ENCODE measurements at places on chromosomes 4 and X. TPM values are rescaled to one million over a fixed set of nuclear protein-coding genes. Genes with fewer than 3 reads are reported as not detected.

DNA sequence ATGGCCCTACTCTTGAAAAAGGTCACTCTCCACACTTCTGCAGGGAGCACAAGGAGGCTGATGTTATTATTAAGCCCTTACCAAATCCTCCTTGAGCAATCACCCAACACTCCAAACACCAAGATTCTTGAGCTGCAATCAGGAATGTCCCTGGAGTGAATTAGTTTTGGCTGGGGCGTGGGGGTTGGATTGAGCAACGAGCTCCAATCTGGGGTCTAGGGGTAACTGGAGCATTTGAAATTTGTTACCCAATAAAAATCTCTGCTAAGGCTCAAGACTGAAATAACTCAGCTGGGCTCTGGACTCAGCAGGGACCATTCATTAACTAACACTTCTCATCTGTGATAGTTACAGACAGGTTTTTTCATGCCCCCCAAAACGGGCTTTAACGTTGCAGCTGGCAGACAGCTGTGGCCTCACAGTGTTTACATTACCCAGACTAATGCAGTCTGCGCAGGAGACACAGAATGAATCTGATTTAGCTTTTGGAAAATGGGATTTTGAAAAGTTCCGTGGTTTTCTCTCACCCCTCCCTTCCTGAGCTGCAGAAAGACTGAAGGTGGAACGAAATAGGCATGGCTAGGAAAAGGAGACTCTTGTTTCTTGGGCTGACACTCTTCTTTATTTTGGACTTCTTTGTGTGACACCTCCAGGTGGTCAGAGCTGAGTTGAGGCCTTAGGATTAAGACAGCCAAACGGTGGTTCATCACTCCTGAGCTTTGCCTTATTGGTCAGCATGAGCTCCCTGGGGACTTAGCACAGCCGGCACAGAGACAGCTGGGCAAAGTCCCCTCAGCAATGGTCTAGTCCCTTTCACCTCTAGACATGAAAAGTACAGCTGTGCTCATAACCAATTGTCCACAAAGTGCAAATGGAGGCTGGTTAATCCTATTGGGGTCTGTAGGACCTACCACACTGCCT, 26.6 kb downstream of the PLAC1 start:
- no peak overlapping the region for H3K4me3 ChIP-seq
- no peaks in the 10 kb centered on the region for H3K27me3 ChIP-seq
- no peaks in the 10 kb centered on the region for H3K36me3 ChIP-seq
- no peak overlapping the region for H3K27ac ChIP-seq
- no peaks in the 10 kb centered on the region for H3K4me1 ChIP-seq
- DNase-seq = no peak

- DNase-seq = peak; percentile 78
- peaks cover 15% of the 10 kb centered on the region for H3K4me1 ChIP-seq
- H3K4me3 ChIP-seq = no peak overlapping the region
- H3K27me3 ChIP-seq = no peaks in the 10 kb centered on the region
- no peak overlapping the region for H3K27ac ChIP-seq
- H3K36me3 ChIP-seq = no peaks in the 10 kb centered on the region
Measured at GRCh38 chr4:186829740-186830449, 106.2 kb upstream of the FAT1 start.

- no peak for DNase-seq
- no peak overlapping the region for H3K4me3 ChIP-seq
- H3K27ac ChIP-seq = no peak overlapping the region
- peaks cover 4% of the 10 kb centered on the region for H3K4me1 ChIP-seq
Measured at GRCh38 chr4:106039796-106040195, 144.5 kb downstream of the NPNT start.

Gene HSFX2
- 0.28 TPM for total RNA-seq

Gene CACNA1F
- not detected for total RNA-seq

Gene ODAPH
- total RNA-seq = not detected

DNA sequence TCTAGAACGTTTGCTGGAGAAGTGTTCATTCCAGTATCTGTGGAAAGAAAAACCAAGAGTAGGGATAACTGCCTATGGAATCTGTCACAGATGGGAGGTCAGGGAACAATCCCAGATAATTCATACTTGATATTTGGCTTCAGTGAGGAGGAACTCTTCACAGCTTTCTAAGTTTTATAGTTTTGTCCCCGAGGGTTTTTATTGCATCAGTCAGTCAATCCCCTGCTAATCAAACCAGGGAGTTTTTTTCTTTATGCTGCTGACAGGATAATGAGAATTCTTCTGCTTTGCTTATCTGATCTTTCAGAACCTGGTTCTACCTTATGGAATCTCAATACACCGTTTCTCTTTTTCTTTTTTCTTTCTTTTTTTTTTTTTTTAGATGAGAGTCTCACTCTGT, 633 bp upstream of the TRIML2 start:
- no peak overlapping the region for H3K4me3 ChIP-seq
- H3K4me1 ChIP-seq = no peaks in the 10 kb centered on the region
- no peaks in the 10 kb centered on the region for H3K36me3 ChIP-seq
- no peaks in the 10 kb centered on the region for H3K27me3 ChIP-seq
- H3K27ac ChIP-seq = 0 out of 2 replicates have a peak overlapping the region, but pooled peaks have one; percentile 19
- no peak for DNase-seq

- no peak overlapping the region for H3K4me3 ChIP-seq
- peaks cover 14% of the 10 kb centered on the region for H3K4me1 ChIP-seq
- H3K27ac ChIP-seq = no peak overlapping the region
- no peak for DNase-seq
Measured at GRCh38 chr4:56655627-56656345, 25.3 kb downstream of the HOPX start.

Gene TEX11
- not detected for total RNA-seq

GRCh38 chrX:9644335-9644734, 121.3 kb downstream of the GPR143 start:
- no peak for DNase-seq
- no peak overlapping the region for H3K27ac ChIP-seq
- no peaks in the 10 kb centered on the region for H3K27me3 ChIP-seq
- H3K4me3 ChIP-seq = no peak overlapping the region
- no peaks in the 10 kb centered on the region for H3K36me3 ChIP-seq
- no peaks in the 10 kb centered on the region for H3K4me1 ChIP-seq

Gene NIPAL1
- 7.0 TPM for total RNA-seq

Gene SHOX
- not detected for total RNA-seq

Gene RRH
- total RNA-seq = not detected

- no peaks in the 10 kb centered on the region for H3K27me3 ChIP-seq
- peak; percentile 40 for DNase-seq
- peaks cover 24% of the 10 kb centered on the region for H3K36me3 ChIP-seq
- peak overlapping the region; percentile 97 for H3K4me3 ChIP-seq
- H3K27ac ChIP-seq = peak overlapping the region; percentile 60
- peaks cover 27% of the 10 kb centered on the region for H3K4me1 ChIP-seq
Measured at GRCh38 chr4:82430964-82431745, 765 bp downstream of the ENOPH1 start.

Gene H2BW2
- total RNA-seq = not detected

Gene CSAG2
- not detected for total RNA-seq

Gene PABPC4L
- total RNA-seq = 0.88 TPM

GRCh38 chr4:36024901-36025660, 219.2 kb downstream of the ARAP2 start:
- H3K36me3 ChIP-seq = no peaks in the 10 kb centered on the region
- peak; percentile 72 for DNase-seq
- H3K27ac ChIP-seq = peak overlapping the region; percentile 47
- no peaks in the 10 kb centered on the region for H3K27me3 ChIP-seq

Gene FRMD7
- not detected for total RNA-seq

Gene GAB1
- 29.4 TPM for total RNA-seq

GRCh38 chr4:6476893-6477292, 4.5 kb upstream of the PPP2R2C start:
- H3K4me3 ChIP-seq = no peak overlapping the region
- no peak overlapping the region for H3K27ac ChIP-seq
- no peak for DNase-seq
- H3K27me3 ChIP-seq = no peaks in the 10 kb centered on the region

DNA sequence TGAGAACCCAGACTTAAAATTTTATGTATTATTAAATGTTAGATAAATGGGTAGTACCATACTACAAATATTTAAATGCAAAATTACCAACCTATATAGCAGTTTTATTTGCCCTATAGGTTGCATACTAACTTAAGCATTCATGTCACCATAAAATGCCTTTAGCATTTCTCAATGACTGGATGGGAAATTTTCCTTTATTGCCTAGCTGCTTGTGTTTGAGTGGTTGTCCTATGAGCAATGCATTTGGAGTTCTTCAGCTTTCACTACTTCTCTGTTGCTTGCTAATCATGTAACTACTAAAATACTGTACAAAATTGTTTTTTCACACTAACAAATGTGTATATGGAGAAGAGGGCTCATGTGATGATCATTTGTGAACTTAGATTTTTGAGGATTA, 44.2 kb upstream of the CEP135 start:
- H3K27ac ChIP-seq = no peak overlapping the region
- H3K4me1 ChIP-seq = peaks cover 15% of the 10 kb centered on the region
- H3K36me3 ChIP-seq = no peaks in the 10 kb centered on the region
- DNase-seq = no peak
- H3K4me3 ChIP-seq = no peak overlapping the region

Gene RTL3
- total RNA-seq = not detected

Gene ATRX
- 93.3 TPM for total RNA-seq

All from PC-9 (cell line).